ENCODE measurements at places on chromosomes 1 and 21.

- peaks cover 69% of the 10 kb centered on the region for H3K36me3 ChIP-seq
- H3K4me1 ChIP-seq = no peaks in the 10 kb centered on the region
- no peak overlapping the region for H3K4me3 ChIP-seq
- DNase-seq = no peak
- no peaks in the 10 kb centered on the region for H3K27me3 ChIP-seq
Measured at GRCh38 chr1:66951513-66951912, 26.7 kb downstream of the MIER1 start.

GRCh38 chr1:36673202-36673601 is 190.5 kb upstream of the CSF3R start:
- no peak overlapping the region for H3K4me3 ChIP-seq
- H3K27me3 ChIP-seq = no peaks in the 10 kb centered on the region
- H3K4me1 ChIP-seq = no peaks in the 10 kb centered on the region
- H3K27ac ChIP-seq = no peak overlapping the region
- H3K36me3 ChIP-seq = no peaks in the 10 kb centered on the region
- DNase-seq = no peak

DNA sequence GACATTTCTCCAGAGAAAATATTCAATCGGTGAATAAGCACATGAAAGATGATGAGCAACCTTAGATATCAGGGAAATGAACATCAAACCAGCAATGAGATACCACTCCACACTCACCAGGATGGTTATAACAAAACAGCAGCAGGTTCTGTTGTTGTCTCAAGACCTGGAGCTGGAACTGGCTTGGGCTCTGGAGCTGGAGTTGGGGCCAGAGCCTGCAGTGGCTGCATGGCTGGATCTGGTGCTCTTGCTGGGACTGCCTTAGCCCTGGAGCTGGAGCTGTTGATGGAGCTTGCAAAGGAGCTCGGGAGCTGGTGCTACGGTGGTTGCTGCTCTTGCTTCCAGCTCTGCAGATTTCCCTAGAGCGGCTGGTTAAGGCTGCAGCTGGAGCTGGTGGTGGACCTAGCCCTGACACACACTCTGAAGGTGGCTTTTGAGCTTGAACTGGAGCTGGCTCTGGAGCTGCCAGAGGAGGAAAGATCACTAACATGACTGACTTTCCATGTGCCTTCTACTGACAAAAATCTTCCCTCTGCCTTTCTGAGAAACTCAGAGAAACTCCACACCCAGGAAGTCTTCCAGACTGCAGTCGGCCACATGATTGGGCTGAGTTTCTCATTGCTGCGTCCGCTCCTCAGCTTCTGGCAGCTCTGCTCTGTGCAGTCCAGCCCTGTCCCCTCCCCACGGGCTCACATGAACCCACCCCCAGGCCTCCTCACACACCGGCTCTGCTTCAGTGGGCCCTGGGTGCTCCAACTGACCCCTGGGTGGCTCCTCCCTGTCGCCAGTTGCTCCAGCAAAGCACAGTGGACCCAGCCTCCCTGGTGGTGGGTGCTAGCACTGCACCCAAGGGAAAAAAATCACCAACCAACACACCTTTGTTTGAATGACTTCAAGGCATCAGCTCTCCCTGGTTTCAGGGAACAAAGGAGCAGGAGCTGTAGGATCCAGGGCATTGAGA is 139.1 kb upstream of the FMN2 start:
- H3K27ac ChIP-seq = no peak overlapping the region
- H3K4me1 ChIP-seq = no peaks in the 10 kb centered on the region
- no peak overlapping the region for H3K4me3 ChIP-seq
- no peaks in the 10 kb centered on the region for H3K36me3 ChIP-seq
- H3K27me3 ChIP-seq = no peaks in the 10 kb centered on the region

- no peak for DNase-seq
- H3K27me3 ChIP-seq = no peaks in the 10 kb centered on the region
- H3K36me3 ChIP-seq = no peaks in the 10 kb centered on the region
- peak overlapping the region; percentile 74 for H3K27ac ChIP-seq
- no peak overlapping the region for H3K4me3 ChIP-seq
Measured at GRCh38 chr1:51519865-51520699, 1.0 kb upstream of the EPS15 start.
